ENCODE measurements at places on chromosomes 7 and 10. TPM values are rescaled to one million over a fixed set of nuclear protein-coding genes. Genes with fewer than 3 reads are reported as not detected.

The LEP gene
- polyA plus RNA-seq: 0.36 TPM

The SPOCK2 gene
- 0.06 TPM for polyA plus RNA-seq

The NUTM2A gene
- polyA plus RNA-seq: 0.06 TPM

- peak; percentile 92 for DNase-seq
- peak overlapping the region; percentile 35 for H3K27ac ChIP-seq
- H3K4me1 ChIP-seq: peaks cover 14% of the 10 kb centered on the region
Observed at GRCh38 chr10:109889867-109890266, 33.4 kb downstream of the XPNPEP1 start.

DNA sequence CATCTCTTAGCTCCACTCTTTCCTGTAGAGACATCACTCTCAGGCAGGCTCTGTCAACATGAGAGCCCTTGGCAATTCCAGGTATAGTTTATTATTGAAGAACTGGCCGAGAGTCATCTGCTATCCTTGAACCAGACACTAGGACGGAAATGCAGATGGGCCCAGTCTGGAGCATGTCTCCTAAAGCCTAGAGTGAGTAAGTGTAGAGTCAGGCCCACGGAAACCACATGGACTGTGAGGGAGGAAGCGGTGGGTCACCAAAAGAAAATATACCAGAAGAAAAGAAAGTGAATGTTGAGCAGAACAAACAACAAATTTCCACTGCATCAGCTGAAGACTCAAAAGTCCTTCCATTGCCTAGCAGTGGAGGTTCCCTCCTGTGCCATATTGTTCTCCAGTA is 15.7 kb upstream of the RELN start:
- no peak for DNase-seq
- H3K27me3 ChIP-seq: no peaks in the 10 kb centered on the region
- no peak overlapping the region for H3K4me3 ChIP-seq
- H3K27ac ChIP-seq: no peak overlapping the region
- no peaks in the 10 kb centered on the region for H3K36me3 ChIP-seq
- no peaks in the 10 kb centered on the region for H3K4me1 ChIP-seq

- H3K36me3 ChIP-seq: peaks cover 7% of the 10 kb centered on the region
- peaks cover 8% of the 10 kb centered on the region for H3K4me1 ChIP-seq
- no peak overlapping the region for H3K27ac ChIP-seq
- no peak for DNase-seq
- no peak overlapping the region for H3K4me3 ChIP-seq
Observed at GRCh38 chr7:2735744-2736143, 47.7 kb downstream of the AMZ1 start.

DNA sequence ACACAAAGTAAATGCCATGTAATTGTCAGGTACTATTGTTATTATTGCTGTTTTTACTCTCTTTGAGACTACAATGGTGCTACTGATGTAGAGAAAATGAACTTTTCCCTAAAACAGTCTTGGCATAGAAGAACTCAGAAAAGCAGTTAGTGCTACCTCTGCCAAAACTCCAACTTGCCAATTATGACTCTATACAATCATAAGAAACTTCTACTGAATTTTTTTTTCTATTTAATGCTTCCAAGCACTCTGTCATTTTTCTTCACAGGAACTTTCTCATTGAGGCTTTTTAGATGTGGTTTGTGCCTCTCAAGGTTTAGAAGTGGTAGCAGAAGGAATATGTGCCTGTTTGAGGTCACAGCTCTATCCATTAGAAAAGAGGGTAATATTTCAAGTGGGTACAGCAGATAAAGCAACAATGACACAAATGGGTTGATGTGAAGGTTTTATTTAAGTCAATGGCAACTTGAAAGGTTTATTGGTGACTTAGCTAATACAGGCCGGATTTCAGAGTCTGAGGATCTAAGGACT is 64.0 kb upstream of the FERD3L start:
- H3K4me3 ChIP-seq: no peak overlapping the region
- no peaks in the 10 kb centered on the region for H3K27me3 ChIP-seq
- H3K4me1 ChIP-seq: no peaks in the 10 kb centered on the region
- no peaks in the 10 kb centered on the region for H3K36me3 ChIP-seq
- no peak for DNase-seq

DNA sequence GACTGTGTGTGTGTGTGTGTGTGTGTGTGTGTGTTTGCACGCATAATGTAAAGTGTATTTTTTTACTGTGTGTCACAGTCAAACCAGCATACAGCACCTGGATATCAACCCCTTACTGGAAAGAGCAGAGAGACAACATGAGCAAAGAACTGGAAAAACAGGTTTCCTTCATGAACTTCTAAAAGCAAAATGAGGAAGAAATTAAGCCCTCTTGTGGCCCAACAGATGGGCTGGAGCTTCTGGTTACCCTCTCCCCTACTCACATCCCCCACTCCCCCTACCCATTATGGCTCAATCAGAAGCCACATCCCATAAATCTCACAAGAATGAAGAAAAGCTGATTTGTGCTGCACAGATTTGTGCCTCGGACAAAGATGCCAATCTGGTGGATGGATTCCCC is 36.2 kb downstream of the PDE1C start:
- H3K27me3 ChIP-seq: no peaks in the 10 kb centered on the region
- no peak for DNase-seq
- no peaks in the 10 kb centered on the region for H3K36me3 ChIP-seq
- H3K4me1 ChIP-seq: no peaks in the 10 kb centered on the region
- no peak overlapping the region for H3K27ac ChIP-seq
- H3K4me3 ChIP-seq: no peak overlapping the region

DNA sequence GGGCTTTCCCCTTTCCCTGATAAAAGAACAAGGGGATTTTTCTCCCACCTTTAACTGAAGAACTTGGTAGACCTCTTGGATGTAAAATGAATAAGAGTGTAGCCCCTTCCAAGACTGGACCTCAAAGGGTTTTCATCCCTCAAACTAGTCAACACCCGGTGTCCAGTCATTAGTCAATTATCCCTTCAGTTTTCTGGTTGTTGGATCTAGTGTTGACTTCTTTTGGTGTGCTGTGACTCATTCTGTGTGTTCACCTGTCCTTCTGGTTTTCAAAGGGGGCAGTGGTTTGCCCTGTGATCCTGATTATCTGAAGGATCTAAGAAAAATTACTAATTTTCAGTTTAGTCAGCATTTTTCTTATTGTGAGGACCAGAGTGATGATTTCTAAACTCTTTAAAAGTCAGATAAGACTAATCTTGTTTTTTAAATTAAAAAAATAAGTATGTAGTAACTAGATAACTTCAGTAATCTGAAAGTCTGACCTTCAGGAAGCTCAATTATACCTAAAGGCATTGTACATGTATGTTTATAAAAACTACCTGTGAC is 583.5 kb downstream of the CNTNAP2 start:
- H3K4me3 ChIP-seq: no peak overlapping the region
- H3K36me3 ChIP-seq: no peaks in the 10 kb centered on the region
- H3K4me1 ChIP-seq: no peaks in the 10 kb centered on the region
- no peak overlapping the region for H3K27ac ChIP-seq

DNA sequence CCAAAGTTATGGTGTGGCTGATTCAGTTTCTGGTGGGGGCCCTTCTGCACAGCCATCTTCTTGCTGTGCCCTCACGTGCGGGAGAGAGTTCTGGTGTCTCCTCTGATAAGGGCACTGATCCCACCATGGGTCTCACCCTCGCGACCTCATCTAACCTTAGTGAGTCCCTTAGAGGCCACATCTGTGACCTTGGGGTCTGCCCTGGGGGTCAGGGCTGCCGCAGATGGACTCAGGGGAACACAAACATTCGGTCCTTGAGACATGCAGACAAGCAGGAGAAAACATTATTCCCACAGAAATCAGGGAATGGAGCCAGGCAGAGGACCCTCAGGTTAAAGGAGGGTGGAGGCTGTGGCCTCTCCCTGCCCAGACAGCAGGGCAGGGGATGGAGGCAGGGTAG is 177.9 kb downstream of the DNAJB6 start:
- H3K27ac ChIP-seq: no peak overlapping the region
- no peak overlapping the region for H3K4me3 ChIP-seq
- no peak for DNase-seq
- H3K36me3 ChIP-seq: no peaks in the 10 kb centered on the region

DNA sequence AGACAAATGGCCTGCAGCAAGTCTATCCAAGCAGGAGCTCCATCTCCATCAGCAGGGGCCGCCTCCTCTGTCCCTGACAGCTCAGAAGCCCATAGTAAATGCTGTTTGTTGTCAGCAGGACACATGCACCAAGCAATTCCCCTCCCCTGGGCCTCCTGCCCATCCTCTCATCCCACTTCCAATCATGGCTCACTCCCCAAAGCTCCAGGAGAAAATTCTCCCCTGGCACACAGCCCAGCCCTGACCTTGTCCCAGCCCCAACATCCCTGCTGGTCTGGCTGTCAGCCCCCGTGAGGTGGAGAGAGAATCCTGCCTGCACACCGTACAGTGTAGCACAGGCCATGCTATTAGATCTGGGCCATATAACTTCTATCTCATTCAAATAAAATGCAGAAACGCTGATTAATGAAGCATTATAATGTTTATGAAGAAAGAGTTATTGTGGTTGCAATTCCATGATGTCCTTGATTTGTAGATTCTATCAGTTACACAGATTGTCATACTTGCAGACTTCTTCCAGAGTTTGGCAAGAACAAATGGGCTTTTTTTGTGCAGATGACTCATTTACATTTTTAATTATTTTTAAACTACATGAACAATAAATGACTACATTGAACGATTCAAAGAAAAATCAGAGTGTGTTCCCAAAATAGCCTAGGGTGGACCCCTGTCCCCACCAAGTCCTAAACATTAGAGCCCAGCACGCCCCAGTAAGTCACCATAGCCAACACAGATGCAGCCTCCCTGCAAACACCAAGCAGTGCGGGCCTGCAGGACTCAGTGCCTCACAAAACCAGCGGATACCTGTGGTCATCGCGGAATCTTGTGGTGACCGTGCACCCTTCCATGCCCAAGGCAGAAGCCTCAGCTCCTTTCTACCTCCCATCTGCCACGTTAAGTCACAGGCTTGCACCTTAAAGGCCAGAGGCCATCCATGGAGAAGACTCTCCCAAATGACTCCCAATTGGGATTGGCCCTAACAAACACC is 70.1 kb downstream of the COBL start:
- no peaks in the 10 kb centered on the region for H3K36me3 ChIP-seq
- H3K27me3 ChIP-seq: no peaks in the 10 kb centered on the region
- H3K27ac ChIP-seq: no peak overlapping the region
- H3K4me1 ChIP-seq: no peaks in the 10 kb centered on the region
- no peak for DNase-seq
- H3K4me3 ChIP-seq: no peak overlapping the region

DNA sequence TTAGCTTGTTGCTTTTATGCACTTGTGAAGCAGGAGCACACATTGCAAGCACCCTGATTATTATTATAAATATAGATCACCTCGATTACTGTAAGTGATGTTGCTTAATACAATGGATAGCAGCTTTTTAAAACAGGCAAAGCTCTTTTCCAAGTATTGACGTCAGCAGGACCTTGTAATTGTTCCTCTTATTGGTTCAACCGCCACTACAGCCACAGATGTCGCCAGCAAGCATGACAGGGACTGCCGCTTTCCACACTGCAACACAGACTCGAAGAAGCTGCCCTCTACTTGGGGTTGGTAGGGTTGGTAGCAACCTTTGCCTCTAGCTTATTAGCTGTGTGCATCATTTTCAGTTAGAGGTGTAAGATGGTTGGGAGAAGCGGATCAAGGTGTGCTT is 167.6 kb downstream of the ZNF365 start:
- H3K27me3 ChIP-seq: no peaks in the 10 kb centered on the region
- no peak overlapping the region for H3K4me3 ChIP-seq
- DNase-seq: no peak
- H3K36me3 ChIP-seq: no peaks in the 10 kb centered on the region

GRCh38 chr7:128814499-128814898 is 15.7 kb upstream of the FLNC start:
- no peak overlapping the region for H3K4me3 ChIP-seq
- no peaks in the 10 kb centered on the region for H3K36me3 ChIP-seq
- H3K4me1 ChIP-seq: no peaks in the 10 kb centered on the region
- H3K27me3 ChIP-seq: peaks cover 3% of the 10 kb centered on the region

- no peak overlapping the region for H3K27ac ChIP-seq
- H3K4me1 ChIP-seq: no peaks in the 10 kb centered on the region
- no peaks in the 10 kb centered on the region for H3K27me3 ChIP-seq
- H3K4me3 ChIP-seq: no peak overlapping the region
Observed at GRCh38 chr7:46071601-46072000, 150.5 kb upstream of the IGFBP3 start.

DNA sequence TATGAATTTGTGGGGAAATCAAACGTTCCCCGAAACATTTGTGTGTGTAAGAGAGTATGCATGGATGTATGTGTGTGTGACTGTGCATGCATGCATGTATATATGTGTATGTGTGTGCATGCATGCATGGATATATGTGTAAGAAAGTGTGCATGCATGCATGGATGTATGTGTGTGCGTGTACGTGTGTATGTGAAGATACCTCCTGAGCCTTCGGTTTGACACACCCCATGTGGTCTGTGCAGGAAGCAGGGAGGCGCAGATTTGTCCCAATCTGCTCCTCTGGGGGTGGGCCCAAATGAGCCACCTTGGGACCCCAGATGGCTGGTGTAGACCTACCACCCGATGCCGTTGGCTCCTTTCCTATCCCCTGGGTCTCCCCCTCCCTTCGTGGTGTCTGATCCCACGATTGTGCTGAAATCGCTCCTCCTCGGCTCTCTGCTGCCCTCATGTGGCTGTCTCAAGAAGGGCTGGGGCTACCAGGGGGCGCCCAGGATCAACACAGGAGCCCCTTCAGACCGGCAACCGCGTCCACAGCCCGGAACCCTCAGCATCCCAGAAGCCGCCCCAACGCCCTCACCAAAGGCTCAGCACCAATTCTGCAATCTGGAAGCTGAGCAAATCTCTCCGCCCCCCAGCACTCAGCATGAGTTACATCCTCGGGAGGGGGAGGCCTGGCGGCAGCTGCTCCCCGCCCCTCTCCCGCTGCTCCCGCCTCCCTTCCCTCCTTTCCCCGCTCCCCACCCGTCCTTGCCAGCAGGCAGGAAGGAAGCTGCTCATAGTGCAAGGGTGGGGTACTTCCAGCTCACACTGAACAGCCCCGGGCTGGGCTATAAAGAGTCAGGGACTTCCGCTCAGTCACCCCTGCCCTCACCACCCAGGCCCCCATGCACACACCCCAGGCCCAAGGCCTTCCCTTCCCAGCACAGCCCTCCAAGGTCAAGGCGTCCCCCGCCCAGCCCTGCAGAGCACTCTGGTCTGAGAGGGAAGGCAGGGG is 2.3 kb upstream of the NOS3 start:
- H3K36me3 ChIP-seq: no peaks in the 10 kb centered on the region
- DNase-seq: no peak
- no peak overlapping the region for H3K4me3 ChIP-seq
- H3K4me1 ChIP-seq: no peaks in the 10 kb centered on the region
- no peak overlapping the region for H3K27ac ChIP-seq
- H3K27me3 ChIP-seq: no peaks in the 10 kb centered on the region
